Mesothelial cell of epicardium (in vitro differentiated cells): ENCODE measurements at places on chromosomes 16 and 17.
A peak's percentile ranks its signal among the peaks of the same experiment; 100 is the strongest.

DNA sequence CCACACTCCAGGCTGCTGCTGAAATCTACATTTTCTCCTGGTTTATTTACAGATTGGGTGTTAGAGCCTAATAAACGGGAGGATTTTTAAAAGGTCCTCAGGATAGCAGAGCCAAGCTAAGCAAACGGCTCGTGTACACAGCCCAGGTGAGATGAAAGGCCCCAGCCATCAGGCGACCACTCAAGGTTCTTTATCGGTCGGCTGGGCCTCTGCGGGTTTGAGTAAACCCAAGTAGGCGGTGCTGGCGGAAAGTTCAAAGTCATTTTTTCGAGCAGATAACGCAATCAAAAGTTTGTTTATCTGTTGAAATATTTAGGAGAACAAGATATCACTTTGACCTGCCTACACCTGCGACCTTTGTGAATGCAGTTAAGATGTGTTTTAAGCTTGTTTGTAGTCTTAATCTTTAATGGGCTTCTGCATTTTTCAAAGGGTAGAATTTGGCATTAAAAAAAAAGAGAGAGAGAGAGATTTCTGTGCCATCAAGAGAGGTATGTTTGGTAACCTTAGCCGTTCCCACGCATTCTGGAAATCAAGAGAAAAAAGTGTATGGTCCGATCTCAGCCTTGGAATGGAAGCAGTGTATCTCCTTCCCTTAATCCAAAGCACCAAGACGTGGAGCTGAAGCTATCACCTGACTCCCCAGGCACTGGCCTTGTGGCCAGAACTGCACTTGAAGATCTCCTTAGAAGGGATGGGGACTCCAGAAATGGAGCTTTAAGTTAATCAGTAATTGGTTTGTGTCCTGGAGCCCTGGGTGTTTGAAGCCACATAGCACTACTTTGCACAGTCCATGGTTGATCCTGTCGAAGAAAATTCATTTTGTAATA, 301.7 kb upstream of the IRX5 start:
- DNase-seq = no peak

- DNase-seq = no peak
Observed at GRCh38 chr17:75764417-75764710, 628 bp downstream of the GALK1 start.

- no peak for DNase-seq
Observed at GRCh38 chr17:39836117-39836516, 28.0 kb downstream of the IKZF3 start.

GRCh38 chr17:31078290-31078689, 16.5 kb upstream of the NF1 start:
- no peak for DNase-seq

- DNase-seq = no peak
Observed at GRCh38 chr16:23174622-23175021, 7.9 kb upstream of the SCNN1G start.

GRCh38 chr17:60080545-60080944, 1.8 kb upstream of the HEATR6 start:
- DNase-seq = no peak

DNA sequence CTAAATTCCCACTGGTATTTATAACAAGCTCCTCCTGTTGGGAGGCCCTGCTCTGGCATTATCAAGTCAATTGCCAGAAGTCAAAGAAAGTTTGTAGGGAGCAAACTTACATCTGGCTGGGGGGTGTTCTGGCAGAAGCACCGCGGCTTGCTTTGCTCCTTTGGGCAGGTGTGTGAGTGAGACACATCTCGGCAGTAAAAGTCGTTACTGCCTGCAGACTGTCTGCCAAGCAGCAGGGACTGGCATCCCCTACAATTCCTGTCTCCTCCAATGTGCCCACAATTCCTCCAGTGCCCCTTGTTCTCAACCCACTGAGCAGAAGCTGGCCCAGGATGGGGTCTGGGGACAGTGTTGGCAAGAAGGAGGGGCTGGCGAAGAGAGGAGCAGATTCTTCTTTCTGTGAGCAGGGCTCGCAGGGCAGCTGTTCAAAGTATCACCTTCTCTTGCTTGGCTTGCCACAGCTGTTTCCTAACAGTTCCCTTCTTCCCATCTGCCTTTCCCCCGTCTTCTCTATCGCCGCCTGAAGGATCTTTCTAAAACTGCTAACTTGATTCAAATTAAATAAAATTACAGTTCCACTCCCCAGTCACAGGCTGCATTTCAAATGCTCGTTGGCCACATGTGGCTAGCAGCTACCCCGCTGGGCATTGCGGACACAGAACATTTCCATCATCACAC, 30.2 kb downstream of the SPACA3 start:
- no peak for DNase-seq

DNA sequence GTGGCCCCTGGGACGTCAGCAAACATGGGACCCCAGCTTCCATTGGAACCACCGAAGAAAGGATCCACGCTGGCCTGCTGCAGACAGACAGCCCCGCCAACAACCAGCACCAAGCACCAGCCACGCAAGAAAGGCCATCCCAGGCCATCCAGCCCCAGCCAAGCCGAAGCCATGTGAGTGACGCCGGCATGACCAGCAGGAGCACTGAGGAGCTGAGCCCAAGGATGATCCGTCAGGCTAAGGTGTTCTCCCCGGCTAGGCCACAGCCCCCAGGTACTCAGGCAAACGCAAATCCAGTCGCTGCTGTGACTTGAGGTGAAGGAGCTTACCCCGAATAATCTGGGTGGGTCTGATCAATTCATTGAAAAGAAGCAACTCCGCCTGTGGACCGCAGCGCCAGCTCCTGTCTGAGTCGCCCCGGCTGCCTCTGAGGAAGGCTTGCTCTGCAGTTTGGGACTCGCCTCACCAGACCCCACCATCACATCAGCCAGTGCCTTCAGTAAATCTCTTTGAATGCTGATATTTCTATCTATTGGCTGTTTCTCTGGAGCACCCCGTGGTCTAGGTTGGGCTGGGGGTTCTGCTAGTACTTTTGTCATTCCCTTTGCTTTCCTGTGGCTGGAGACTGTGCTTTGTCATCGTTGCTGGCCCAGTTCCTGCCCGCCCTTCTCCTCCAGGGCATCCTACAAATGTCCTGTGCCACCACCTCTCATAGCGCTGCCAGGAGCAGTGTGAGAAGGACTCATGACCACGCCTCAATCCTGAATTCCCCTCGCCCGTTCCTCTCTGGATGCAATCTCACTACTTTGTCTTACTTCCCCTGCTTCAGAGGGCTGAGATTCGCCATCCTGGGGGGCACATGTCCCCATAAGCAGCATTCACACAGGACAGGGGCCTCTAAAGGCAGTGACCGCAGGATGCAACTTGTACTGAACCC, 8.1 kb upstream of the CBX2 start:
- DNase-seq = no peak

- peak; percentile 39 for DNase-seq
Observed at GRCh38 chr17:68512960-68513474, 787 bp downstream of the PRKAR1A start.

- DNase-seq = peak; percentile 65
Observed at GRCh38 chr17:732902-733720, 715 bp downstream of the TLCD3A start.

GRCh38 chr16:28494121-28494851, at the start of gene APOBR:
Gene APOBR (plus strand): TSS chr16:28494643. CDS start chr16:28494682, 39 bp downstream.
- no peak for DNase-seq

- no peak for DNase-seq
Observed at GRCh38 chr17:27356091-27356705, 62.3 kb downstream of the WSB1 start.

- no peak for DNase-seq
Observed at GRCh38 chr17:82611140-82612058, 36.8 kb downstream of the WDR45B start.

DNA sequence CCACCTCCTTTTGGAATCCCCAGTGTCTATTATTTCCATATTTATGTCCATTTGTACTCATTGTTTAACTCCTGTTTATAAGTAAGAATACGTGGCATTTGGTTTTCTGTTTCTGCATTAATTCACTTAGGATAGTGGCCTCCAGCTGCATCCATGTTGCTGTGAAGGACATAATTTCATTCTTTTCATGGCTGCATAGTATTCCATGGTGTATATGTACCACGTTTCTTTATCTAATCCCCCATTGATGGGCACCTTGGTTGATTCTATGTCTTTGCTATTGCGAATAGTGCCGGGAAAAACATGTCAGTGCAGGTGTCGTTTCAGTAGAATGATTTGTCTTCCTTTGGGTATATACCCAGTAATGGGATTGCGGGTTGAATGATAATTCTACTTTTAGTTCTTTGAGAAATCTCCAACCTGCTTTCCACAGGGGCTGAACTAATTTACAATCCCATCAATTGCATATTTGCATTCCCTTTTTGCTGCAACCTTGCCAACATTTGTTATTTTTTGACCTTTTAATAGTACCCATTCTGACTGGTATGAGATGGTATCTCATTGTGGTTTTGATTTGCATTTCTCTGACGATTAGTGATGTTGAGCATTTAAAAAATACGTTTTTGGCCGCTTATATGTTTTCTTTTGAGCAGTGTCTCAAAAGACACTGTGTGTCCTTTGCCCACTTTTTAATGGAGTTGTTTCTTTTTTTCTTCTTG, 373.2 kb upstream of the TNRC6C start:
- DNase-seq = no peak

DNA sequence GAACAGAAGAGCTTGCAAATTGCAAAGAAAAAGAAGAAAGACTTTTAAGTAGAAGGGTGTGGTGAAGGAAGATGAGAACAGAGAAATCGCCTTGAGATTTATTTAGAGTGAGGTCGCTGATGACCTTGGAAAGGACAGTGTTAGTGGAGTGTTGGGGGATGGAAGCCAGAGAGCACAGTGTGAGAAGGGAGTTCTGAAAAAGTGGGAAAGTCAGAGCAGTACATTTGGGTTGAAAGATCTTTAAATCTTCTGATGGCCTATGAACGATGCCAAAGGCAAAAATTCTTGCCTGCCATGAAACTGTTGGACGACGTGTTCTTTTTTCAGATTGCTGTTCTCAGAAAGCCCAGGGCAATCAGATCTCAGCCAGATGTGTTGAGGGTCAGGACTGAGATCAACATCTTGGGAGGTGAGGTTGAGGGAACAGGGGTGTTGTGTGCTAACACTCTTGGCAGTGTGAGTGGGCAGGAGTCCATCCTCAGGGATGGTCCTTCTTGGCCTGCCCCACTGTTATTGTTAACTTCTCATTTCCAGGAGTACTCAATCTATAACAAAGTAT, 330.1 kb downstream of the MAP2K6 start:
- no peak for DNase-seq

DNA sequence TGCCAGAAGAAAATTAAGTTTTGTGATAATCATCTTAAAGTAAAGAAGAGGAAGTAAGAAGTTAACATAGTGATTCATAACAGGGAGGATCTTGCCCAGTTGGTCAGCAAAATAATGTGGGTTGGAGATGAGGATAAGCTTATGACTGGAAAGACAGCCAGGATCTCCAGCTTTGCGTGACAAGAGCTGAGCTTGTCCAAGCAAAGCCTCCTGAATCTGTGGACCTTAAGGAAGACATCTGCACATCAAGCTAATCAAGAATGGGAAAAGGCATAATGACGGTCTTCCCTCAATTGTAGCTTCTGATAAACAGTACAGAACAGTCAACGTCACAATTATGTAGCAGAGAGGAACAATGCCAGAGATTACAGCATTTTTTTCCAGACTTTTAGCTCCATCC, 744.7 kb upstream of the GOT2 start:
- DNase-seq = no peak

DNA sequence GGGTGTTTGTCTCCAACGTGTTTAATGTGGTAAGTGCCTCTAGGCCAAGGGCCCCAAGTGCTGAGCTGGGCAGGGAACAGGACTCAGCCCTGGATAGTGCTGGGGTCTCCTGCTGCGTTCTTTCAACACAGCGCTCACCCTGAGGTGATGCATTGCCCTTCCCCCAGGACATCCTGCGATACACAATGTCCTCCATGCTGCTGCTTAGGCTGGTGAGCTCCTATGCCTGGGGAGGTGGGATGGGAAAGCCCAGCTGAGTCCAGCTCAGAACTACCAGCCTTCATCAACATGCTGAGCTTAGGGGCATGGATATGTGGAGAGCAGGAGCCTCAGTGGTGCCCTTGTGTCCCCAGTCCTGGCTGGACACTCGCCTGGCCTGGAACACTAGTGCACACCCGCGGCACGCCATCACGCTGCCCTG, 563 bp downstream of the ZACN start:
- DNase-seq = no peak

DNA sequence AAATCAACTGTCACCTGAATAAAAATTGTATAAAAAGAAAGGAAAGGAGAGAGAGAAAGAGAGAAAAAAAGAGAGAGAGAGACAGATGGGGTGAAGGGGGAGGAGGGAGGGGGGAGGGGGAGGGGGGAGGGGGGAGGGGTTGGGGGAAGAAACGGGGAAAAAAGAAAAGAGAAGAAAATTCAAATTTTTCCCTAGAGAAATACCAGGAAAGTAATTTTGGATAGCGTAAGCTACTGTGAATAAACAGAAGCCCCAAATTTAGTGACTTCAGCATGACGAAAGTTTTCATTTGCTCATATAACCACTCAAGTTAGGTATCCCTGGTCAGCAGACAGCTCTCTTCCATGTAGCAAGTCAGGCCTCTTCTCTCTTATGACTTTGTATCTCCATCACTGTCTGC, 289.4 kb upstream of the MYOCD start:
- no peak for DNase-seq

DNA sequence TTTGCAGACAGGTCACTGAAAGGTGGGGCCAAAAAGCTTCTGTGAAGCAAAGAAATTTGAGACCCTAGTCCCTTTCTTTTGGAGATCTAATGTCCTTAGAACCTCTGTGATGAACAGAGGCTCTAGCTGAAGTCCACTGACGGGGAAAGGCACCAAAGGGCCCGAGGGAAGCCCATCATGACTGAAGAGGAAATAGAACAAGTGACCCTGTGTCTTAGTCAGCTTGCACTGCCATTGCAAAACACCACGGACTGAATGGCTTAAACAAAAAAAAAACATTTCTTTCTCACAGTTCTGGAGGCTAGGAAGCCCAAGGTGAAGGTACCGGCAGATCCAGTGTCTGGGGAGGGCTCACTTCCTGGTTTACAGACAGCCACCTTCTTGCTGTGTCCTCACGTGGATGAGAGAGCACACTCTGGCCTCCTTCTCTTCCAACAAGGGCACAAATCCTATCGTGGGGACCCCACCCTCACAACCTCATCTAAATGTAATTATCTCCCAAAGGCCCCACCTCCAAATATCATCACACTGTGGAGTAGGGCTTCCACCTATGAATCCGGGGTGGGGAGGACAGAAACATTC, 24.3 kb upstream of the ASGR2 start:
- DNase-seq = no peak

DNA sequence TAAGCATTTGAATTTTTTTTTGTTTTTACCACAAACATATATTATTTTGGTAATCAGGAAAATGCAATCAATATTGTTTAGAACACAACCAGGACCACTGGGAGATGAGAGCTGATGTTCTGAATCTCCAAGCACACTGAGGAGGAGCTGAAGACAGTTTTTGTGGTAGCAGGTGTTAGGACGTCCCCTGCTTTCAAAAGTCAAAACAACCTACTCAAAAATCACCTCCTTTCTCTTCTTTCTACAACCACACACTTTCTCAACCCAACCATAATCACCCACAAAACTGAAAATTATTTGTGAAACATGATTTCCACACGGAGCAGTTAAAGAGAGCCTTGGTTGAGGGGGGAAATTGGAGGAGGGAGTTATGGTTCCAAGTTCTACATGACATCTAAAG, 26.7 kb upstream of the CFAP20 start:
- DNase-seq = no peak
